ENCODE measurements at places on chromosomes 7 and 10.

DNA sequence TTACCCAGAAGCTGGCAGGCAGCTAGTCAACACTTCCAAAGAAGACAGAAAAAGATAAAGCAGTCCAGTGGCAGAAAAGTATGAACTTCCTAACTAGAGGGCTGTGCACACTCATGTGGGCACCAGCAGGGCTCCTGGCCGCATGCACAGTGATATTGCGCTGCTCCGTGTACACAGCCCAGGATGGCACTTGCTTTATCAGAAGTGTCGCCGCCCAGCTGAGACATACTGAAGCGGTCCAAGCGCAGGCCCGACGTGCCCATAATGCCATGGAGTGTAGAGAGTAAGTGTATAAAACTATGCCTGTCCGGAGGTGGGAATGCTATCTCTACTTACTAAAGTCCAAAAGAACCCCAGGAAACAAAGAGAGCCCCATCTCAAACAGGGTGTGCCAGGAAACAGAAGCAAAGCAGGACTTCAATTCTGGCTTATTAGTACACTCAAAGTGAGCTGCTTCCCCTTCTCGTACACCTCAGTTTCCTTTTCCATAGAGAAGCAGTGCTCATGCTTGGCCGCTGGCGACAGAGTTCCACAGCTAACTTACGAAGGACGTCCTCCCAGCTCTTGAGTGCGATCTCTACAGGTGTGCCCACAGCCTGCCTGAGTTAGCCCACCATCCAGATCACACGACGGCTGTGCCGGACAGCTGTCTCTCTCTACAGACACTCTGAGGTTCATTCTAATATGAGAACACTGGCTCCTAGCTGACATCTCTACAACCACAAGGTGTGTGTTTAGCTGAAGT, 234.3 kb downstream of the COBL start:
- no peak for DNase-seq

DNA sequence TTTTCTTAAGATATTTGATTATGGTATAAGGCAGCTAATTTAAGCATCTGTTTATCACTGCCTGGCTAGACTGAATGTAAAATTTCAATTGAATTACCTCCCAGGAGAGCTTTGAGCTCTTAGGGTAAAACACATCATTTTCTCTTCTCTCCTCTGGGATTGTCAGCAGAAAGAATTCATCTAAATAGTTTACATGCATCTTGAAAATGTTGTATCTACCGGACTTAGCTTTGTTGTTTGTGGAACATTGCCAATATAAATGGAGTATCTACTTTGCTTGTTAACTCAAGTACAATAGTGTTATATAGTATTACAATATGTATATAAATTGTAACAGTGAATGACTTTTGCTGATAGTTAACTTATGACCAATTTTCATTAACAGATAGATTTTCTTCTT, 73.3 kb downstream of the TAF3 start:
- no peak for DNase-seq

DNA sequence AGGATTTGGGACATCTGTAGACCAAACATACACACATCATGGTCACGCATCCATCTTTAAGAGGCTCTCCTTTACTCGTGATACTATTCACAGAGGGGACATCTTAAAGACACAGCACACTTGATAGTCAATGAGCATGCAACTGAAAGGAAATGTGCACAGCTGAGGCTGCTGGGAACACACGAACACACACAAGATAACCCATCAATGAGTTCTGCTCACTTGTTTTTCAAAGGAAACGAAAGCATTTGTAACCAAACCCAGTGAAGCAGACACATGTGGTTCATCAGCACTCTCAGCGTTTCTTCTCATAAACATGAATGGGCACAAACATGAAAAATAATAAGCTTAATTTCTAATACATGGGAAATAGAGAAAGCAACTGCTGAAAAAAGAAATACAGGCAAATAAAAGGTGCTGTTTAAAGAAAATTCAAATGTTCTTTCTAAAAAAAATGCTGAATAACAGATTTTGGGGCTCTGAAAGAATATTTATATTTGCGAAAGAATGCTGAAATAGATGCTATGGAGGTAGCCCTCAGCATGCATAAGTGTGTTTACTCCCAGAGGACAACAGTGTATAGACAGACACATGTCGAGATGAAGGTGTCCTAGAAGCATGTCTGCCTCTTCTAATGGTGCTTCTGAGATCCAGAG, 59.7 kb upstream of the LAMB4 start:
- no peak for DNase-seq

DNA sequence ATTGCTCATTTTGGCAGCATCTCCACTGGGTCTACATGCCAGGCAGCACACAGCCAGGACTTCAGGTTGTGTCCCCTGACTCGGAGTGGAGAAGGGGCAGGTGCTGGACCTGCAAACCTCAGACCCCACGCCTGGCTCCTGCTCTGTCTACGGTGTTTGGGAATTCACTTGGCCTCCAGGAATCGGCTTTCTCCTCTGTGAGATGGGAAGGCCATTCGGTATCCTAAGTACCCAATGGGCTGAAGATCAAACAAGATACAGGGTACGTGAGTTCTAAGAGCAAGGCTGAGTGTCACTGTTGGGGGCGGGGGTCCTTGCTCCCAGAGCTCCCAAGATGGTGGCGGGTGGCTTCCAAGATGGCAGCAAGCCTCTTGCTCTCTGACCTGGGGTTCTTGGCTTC, 73.2 kb upstream of the EN2 start:
- no peak for DNase-seq

DNA sequence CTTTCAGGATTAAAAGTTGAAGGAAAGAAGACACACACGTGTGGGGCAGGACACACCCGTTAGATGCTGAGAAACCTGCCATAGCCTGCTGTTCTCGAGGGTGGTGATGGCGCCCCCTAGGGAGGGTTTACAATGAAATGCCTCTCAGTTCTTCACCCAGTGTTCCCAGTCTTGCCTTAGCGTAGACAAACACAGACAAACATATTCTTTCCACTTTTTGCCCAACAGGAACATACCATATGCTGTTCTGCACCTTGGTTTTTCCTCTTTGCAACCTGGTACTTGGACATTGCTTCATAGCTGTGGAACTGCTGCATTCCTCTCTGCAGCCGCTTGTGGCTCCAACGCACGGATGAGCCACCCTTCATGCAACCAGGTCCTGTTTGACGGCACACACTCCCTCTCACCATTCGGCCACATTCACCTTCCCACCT, 23.3 kb upstream of the HSPA12A start:
- DNase-seq: no peak

DNA sequence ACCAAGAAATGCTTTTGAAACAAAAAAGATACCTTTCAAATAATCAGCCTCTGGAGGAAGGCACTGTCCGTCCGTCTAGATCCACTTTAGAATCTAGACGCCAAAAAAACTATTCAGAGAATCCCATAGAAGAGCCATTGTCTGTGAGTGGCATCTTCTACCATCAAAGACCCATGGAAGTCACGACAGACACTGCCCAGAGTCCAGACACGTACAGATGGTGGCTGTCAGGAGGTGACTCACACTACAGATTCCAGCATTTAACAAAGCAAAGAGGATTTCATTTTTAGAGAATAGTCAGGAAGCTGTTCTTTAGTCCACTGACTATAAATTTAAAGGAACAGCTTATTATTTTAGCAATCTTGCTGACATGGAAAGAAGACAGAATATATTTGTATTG, 11.7 kb downstream of the C1QL3 start:
- no peak for DNase-seq

- no peak for DNase-seq
Measured at GRCh38 chr7:102097601-102098161, 189.0 kb upstream of the SH2B2 start.

DNA sequence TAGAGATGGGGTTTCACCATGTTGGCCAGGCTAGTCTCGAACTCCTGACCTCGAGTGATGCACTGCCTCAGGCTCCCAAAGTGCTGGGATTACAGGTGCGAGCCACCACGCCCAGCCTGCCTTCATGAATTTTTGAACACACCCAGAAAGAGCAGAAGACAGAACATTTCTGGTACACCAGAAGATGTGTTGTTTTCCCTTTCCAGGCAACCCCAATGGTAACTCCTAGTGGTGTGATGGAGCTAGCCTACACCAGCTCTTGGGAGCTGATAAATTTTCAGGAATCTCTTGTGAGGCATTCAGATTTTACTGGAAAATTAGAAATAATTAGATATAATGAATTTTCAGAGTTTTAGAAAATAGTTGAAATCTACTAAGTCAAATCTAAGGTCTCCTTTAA, 904 bp upstream of the CCDC7 start:
- DNase-seq: no peak

DNA sequence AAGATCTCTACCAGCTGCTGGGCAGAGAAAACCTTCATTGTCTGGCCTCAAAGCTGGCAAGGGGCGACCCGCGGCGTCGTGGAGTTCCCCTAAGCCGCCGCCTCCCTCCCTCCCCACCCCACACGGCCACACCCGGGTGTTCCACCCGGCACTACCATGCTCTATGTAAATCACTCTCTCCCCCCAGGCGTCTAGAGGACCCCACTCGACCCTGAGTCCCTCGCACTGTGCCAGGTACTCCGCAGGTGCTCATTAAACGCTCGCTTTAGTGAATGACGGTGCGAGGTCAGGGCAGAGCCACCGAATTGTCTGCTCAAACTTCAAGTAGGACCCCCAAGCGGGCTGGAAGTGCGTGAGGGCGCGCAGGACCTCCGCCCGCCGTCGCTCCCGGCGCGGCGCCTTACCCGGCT, 628 bp downstream of the PARP12 start:
- DNase-seq: no peak

All from right lung (tissue), 10 donors.